Lower lobe of right lung (tissue), 2 donors: ENCODE measurements at places on chromosomes 3 and 15. TPM values are rescaled to one million over a fixed set of nuclear protein-coding genes. Genes with fewer than 3 reads are reported as not detected.

AADACL2 gene
- 0.21 TPM for total RNA-seq

LRRC31 gene
- 1.1 TPM for total RNA-seq

ALS2CL gene
- total RNA-seq: 59.7 TPM

SLC12A1 gene
- not detected for total RNA-seq

ACTC1 gene
- total RNA-seq: 0.62 TPM

TMEM207 gene
- not detected for total RNA-seq

DNAH12 gene
- total RNA-seq: 11.2 TPM

XCR1 gene
- total RNA-seq: 0.32 TPM

FAIM gene
- 12.3 TPM for total RNA-seq

GPR149 gene
- total RNA-seq: not detected

VILL gene
- total RNA-seq: 12.5 TPM

MEIS2 gene
- 20.7 TPM for total RNA-seq
